ENCODE measurements at places on chromosomes 7 and 10. TPM values are rescaled to one million over a fixed set of nuclear protein-coding genes. Genes with fewer than 3 reads are reported as not detected.

- no peak for DNase-seq
Measured at GRCh38 chr7:101857358-101857811, 40.0 kb downstream of the CUX1 start.

GRCh38 chr7:80063834-80064233 lies 70.8 kb upstream of the GNAI1 start:
- DNase-seq = no peak

The A1CF gene
- 33.1 TPM for total RNA-seq

DNA sequence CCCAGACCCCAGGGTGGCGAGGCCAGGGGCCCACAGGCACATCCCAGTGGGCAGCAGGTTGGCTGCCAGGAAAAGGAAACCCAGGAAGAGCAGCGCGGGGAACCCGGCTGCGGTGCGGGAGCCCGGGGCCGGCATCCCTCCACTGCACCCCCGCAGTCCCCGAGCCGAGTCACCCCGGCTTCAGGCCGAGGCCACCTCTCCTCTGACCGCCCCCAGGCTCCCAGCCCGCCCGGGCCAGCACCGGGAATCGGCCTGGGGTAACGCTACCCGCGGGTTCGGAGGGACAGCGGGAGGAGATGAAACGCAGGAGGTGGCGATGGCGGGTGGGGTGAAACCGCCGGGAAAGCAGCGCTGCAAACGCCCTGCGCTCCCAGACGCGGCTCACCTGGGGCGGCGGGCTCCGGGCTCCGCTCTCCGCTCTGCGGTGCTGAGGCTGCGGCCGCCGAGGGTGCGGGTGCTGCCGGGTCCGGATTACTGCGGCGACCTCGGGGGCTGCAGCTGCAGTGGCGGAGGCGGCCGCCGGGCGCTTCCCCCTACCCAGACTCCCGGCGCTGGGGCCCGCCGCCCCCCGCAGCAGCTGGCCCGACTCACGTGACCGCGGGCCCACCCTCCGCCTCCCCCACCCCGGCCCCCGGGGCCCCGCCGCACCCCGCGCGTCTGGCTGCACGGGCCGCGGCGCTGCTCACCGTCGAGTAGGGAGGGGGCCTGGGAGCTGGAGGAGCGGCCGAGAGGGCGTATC lies at the start of gene SCRN1:
TSS of gene SCRN1 (minus strand) at position 545 of the 739 bp plus-strand sequence. CDS start 20,734 bp downstream, outside the sequence.
- DNase-seq = peak; percentile 59

DNA sequence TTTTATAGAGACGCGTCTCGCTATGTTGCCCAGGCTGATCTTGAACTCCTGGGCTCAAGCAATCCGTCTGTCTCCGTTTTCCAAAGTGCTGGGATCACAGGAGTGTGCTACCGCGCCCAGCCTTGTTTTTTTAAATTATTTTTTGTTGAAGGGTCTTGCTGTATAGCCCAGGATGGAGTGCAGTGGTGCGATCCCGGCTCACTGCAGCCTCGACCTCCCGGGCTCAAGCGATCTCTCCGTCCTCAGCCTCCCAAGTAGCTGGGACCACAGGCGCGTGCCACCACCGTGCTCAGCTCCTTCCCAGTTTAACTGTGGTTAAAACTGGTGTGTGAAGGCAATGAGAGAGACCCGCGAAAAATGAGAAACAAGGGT lies 11.0 kb upstream of the HNRNPF start:
- DNase-seq = no peak
